Left renal cortex interstitium (tissue), 4 donors: ENCODE measurements at places on chromosomes 3 and 15.

DNA sequence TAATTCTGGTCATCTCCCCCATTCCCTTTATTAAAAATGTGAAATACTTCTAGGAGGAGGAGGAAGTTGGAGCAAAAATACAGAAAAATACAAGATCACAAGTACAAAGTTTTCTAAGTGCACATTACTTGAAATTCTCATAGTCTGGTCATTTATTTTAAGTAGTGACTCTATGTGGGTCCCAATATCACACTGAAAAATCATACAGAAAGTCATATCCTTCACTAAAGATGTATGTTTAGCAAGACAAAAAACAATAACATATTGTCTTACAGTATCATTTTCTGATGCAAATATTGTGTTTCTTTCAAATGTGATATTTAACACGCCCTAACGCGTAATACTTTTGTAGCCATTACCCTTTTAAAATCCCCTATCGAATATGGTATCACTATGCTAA is 2.5 kb downstream of the ALDH1A2 start:
- no peak for DNase-seq

GRCh38 chr3:58281069-58281468 is 25.0 kb upstream of the RPP14 start:
- DNase-seq = no peak

- DNase-seq = no peak
Observed at GRCh38 chr3:14542656-14543055, 2.5 kb upstream of the GRIP2 start.

- DNase-seq = no peak
Observed at GRCh38 chr15:63350178-63350621, 31.4 kb downstream of the CA12 start.

DNA sequence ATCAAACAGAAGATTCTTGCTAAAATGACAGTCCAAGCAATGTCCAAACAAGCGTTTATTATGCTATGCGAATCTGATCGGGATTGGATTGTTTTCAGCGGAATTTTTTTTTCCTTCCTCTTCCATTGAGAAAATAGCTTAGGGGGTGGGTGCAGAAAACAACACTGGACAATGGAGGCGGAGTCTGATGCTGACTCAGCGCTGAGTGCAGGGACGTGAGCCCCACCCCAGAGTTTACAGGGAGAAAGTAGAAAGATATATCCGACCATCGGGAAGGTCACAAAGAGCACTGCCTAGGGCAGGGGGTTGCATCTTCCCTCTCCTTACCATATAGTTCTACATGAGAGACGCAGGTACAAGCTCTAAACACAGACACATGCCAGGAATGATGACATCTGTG is 117.0 kb downstream of the FOXP1 start:
- no peak for DNase-seq

GRCh38 chr3:151297429-151297828 is 19.1 kb upstream of the P2RY14 start:
- DNase-seq = no peak

- DNase-seq = no peak
Observed at GRCh38 chr15:67548236-67548852, 5.8 kb downstream of the MAP2K5 start.

- no peak for DNase-seq
Observed at GRCh38 chr3:124158168-124158881, 166.4 kb upstream of the ROPN1 start.

- no peak for DNase-seq
Observed at GRCh38 chr15:101052031-101052620, 133.0 kb downstream of the LRRK1 start.

DNA sequence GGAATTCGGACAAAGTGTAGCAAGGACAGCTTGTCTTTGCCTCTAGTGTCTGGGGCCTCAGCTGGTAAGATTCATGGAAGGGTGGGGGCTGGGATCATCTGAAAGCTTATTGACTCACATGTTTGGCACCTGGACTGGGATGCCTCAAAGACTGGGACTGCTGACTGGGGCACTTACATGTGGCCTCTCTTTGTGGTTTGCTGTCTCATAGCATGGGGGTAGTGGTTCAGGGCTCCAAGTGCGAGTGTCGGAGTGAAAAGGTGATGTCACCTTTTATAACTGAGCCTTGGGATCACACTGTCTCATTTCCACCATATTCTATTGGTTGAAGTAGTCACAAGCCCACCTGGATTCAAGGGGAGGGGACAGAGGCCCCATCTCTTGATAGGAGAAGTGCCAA is 6.8 kb downstream of the MFSD1 start:
- no peak for DNase-seq

GRCh38 chr3:16203031-16203430 is 28.6 kb downstream of the GALNT15 start:
- no peak for DNase-seq

DNA sequence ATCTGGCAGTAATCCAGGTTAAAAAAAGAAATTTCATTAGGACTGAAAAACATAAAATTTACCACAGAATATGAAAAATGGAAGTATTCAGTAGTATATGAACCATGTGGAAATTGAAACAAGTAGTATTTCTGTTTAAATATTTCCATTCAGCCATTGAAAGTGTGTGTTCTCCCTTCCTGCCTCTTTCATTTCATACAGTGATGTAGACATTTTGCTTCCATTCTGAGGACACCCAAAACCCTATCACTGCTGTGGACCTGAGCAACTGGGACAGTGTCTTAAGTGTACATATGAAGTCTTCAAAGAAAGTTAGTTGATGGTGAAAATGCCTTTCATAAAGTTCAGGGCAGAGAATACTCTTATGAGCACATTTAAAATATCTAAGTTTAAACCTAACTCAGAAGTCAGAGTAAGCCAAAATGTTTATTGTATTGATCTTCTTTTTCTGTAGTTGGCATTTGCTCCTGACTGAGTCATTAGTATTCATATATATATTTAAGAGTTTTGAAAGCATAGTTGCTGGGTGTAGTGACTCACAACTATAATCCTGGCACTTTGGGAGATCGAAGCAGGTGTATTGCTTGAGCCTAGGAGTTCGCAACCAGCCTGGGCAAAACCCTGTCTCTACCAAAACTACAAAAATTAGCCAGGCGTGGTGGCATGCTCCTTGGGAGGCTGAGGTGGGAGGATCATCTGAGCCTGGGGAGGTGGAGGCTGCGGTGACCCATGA is 198.8 kb downstream of the KLHL25 start:
- no peak for DNase-seq

- DNase-seq = no peak
Observed at GRCh38 chr15:94460624-94461023, 229.3 kb downstream of the MCTP2 start.

DNA sequence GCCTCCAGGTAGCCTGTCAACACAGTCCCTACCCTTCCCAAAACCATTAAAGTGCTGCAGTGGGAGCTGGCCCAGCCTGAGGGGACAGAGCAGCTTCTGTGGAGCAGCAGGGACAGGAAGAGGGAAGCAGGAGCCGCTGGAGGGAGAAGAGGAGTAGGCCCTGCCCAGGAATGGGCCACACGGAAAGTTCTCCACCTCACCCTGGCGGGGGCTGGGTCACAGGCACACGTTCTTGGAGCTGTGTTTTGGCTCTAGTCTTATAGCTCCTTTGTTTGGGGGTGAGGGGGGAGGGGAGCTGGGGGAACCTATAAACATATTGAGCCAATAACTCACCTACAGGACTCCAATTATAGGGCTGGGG is 508.6 kb downstream of the SHQ1 start:
- no peak for DNase-seq

- DNase-seq = no peak
Observed at GRCh38 chr15:78960308-78960707, 15.5 kb upstream of the CTSH start.

DNA sequence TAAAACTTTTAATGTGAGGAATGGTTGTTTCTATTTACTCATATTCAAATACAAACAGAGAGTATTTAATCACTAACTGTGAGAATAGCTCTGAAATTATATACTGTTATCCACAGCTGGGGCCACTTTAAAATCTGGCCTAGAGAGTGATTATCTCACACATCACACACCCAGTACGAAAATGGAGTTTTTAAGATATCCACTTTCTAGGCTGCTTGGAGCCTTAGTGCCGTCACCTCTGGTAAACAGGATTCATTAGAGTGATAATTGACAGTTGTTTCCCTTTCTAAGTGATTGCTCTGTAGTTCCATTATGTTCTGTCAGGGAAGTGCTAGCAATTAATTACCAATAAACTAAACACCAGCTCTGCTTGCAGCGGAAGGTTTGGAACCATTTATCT is 942.4 kb downstream of the FHIT start:
- no peak for DNase-seq

DNA sequence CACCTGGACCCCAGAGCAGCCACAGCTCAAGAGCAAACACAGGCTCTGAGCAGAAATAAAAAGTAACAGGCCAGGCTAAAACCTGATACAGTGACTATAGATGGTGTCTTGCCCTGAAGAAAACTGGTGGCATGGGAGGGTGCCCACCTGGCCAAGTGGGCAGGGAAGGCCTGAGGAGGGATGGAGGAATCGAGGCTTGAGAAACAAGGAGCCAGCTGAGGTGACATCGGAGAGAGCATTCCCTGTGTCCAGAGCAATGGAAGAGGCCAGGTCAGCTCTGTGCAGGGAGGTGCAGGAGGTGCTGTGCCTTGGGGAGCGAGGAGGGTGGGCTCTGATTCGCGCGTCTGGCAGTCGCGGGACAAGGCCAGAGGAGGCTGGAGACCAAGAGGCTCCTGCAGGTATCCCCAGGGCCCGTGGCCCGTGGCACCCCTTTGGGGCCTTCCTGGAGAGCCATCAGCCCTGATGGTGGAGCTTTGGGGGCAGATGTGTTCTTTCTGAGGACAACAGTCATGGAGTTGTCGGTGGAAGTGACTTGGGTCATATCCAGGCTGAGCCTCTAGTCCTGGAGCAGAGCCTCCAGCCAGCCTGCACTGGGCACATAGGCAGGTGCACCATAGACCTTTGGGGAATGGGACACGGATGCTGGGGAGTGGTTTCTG is 56.1 kb downstream of the PLXNA1 start:
- no peak for DNase-seq

GRCh38 chr3:25339225-25339624 is 88.8 kb upstream of the RARB start:
- DNase-seq = no peak

DNA sequence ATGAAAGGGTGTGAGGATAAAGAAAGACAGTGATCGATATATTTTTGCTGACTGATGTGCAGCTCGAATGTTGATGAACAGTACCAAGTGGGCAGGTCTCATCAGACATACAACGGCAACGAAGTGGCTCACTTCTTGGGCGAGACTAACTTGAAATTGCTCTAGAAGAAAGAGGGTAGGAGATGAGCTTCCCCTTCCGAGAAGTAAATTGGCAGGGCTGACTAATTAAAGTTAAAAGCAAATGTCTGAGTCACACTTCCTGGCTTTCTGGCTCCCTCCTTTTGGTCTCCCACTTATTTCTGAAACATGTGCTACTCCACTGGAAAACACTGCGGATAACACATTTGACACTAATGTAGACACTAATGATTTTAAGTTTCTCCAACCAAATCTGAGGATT is 228.3 kb downstream of the ABHD5 start:
- DNase-seq = no peak

GRCh38 chr3:195179776-195180489 is 91.0 kb downstream of the XXYLT1 start:
- no peak for DNase-seq

DNA sequence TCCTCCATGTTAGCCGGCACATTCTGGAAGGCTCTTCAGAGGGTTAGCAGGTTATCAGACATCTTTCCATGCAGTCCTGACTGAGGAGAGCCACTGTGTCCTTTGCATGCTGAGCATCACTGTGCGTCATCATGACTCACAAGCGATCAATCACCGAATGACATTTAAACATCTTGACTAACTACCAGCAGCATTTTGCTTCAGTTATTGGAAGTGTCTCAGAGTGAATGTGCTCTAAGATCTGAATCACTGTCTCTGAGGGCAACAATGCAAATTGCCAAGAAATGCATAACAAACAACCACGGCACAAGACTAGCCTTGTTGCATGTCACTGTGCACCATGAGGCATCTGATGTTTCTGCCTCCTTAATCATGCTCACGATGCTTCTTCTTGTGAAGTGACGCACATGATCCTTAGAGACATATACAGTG is 18.3 kb upstream of the ATP8B4 start:
- DNase-seq = no peak

- DNase-seq = no peak
Observed at GRCh38 chr3:172129850-172130716, 90.7 kb downstream of the FNDC3B start.

DNA sequence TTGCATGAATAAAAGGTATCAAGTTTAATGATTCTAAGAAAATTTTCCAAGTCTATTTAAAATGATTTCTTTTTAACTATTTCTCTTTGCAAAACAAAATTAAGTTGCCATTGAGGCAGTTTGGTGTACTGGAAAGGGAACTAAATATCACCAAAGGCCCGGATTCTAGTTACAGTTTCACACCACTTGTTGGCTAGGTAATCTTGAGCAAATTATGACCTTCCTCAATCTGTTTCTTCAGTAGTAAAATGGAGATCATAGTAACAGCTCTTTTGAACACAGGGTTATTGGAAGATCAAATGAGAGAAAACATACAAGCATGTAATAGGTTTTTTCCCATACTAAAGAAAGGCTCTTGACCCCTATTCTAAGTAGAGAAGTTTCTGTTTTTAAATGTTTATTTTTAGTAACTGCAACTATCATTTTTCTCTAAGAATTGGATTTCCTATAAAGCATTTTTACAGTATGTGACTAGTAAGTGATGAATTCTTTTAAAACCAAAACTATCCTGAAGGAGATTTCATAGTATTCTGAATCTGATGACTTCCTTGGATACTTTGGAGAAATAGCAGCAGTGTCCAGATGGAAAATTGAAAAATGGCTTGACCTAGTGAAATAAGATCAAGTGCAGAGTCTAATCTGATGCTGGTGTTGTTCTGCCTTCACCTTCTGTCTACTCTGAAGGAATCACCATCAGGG is 15.7 kb downstream of the SCAANT1 start:
- no peak for DNase-seq

DNA sequence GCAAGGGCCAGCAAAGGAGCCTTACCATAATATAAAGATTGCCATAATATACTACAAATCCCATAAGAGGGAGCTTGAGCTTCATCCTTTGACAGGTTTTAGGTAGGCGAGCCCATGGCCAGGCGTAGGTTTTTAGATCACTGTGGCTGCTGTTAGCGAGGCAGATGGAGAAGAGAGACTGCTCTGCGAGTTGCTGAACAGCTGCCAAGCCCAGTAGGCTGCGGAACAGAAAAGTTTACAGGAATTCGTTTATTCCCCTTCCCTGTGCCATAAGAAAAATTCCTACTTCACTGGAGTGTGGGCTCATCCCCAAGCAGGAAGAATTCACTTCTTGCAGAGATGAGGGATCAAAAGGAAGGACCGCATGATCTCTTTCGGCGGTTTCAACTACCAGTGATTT is 30.5 kb downstream of the TMED3 start:
- no peak for DNase-seq

DNA sequence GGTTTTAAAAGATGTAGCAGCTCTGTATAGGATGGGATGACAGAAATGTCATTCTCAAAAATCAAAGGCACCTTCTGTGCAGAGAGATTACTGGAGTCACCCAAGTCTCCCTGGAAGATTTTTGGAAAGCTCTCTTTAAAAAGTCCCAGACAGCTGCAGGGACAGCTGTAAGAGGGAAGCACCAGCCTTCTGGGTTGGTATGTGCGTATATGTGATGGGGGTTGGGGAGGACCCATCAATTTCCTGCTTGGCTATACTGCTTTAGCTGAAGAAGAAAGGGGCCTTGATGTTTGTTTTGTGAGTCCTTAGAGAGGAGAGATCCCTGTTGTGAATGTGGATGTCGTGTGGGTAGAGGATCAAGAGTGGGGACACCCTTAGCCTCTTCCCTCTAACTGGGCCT is 5.4 kb upstream of the SEC11A start:
- no peak for DNase-seq

- no peak for DNase-seq
Observed at GRCh38 chr3:33921608-33922007, 123.2 kb downstream of the PDCD6IP start.
